ENCODE measurements at places on chromosomes 2 and 18. TPM values are rescaled to one million over a fixed set of nuclear protein-coding genes. Genes with fewer than 3 reads are reported as not detected.
A peak's percentile ranks its signal among the peaks of the same experiment; 100 is the strongest.

DNA sequence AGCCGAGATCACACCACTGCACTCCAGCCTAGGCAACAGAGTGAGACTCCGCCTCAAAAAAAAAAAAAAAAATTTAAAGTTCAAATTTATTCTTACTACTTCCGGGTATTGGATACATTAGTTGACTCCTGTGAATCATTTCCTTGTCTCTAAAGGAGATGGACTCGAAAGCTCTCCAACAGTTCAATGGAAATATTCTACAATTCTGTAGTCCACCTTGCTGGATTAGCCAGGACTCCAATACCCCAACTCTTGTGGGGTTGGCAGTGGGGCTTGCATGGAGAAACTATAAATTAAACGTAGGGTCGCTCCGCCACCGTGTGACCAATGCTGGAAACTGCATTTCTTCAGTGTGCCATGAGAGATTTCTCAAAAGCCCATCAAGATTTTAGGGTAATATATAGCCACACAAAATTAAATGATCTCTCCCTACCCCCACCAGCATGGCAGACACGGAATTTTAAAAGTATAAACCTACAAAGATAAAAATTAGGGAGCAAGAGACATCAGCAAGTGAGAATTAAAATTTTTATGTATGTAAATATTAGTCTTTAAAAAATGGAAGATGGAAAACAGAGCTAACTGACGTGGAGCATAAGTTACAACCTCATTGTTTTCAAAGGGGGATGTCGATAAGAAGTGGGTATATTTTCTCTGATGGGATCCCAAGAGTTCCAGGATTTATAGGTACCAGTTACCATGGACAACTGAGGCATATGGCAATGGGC lies 27.8 kb upstream of the GAREM2 start:
- no peak for DNase-seq

DNA sequence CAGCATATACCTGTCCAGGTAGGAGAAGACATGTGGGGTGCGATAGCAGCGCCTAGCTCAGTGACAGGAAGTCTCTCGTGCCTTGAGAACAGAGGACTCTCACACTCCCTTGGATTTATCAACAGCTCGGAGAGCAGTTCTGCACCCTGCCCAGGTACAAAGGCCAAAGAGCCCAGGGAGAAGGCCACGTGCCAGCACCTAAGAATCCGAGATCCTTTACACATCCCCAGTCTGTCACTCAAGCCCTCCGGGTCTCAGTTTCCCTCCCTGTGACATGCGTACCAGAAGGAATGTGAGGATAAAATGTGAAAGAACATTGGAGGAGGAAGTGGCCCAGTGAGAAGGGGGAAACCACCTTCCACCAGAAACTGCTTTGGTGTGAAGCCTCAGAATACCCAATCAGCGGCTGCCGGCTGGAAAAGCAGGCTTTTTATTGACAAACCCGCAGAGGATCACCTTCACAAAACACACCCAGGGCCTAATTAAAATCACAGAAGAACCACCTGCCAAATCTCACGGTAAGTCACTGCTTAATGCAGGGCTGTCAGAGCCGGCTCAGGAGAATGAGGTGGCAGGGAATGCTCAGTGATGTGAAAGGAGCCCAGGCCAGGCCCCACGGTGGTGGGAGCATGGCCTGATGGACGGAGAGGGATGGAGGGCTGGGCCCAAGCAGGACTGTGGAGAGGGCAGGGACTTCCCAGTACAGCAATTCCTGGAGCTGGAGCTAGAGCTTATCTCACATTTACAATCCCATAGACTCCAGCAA lies 66.3 kb downstream of the MYO5B start:
- no peak for DNase-seq

DNA sequence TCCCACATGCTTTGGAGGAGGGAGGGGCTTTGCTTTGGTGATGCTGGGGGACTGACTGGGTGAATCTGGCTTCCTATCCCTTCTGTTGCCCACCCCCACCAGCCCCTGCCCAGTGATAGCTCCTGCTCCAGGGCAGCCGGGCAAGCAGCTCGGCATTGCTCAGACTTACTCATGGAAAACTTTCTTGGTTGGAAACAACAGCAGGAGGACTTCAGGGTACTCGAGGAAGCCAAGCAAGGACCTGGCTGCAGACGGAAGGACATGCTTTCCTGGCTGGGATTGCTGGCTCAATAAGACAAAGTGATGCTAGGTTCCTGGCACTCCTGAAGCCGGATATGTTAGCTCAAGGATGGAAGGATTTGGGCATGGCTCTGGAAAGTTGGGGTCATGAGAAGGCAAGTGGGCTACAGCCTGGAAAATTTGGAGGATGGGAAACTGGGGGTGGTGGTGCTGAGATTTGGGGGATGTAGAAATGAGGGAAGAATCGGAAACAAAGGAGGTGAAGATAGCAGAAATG lies 3.1 kb downstream of the SPEG start:
- no peak for DNase-seq

DNA sequence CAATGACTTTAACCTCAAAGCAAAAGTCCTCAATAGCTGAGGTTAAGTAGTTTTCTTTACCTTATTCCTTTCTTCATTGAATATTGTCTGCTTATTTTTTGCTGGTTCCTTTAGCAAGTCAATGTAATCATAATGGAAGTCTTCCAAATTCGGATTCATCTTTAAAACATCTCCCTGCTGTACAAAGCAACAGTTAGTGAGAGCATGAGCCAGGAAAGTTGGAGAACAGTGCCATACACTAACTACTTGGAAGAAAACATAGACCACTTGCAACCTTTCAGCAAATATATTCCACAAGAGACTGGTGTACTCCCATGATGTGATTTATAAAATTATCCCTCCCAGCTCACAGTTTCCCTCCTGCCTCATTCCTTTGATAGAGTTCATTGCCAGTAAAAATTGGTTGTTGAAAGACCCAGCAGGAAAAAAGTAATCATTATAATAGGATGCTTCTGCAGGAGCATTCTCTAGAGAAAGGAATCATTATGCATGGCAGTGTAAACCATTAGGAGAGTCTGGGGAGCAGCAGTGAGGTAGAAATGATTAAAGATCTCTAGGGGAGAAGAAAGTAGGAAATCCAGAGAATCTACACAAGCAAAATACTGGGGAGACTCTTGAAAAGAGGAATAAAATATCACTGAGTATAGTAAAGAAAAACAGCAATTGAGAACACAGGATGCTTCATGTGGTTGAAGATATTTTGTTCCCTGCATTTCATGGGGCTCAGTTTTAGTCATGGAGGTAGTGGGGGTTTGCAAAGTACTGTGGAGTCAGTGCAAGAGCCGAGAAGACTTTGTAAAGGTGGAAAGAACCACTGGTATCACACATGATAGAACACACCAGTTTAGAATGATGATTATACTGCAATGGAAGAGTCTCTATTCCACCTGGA lies 38.6 kb upstream of the TTN start:
- DNase-seq, result no peak

DNA sequence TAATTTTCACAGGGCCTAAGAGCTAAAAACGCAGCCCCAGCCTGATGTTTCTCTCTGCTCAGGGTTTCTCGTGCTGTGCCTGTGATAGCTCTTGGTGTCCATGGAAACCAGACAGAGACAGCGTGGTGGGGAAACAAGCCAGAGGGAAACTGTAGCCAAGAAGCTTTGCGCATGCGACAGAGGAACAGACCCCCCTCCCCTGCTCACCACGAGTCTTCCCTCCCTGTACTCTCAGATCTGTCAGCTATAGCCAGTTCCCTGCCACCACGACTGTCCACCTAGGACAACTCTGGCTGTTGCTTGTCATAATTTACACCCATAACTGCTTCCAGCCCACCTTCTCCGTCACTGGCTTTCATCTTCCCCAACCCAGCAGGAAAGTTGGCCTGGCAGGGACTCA lies 13.2 kb upstream of the DNAJC27 start:
- no peak for DNase-seq

DNA sequence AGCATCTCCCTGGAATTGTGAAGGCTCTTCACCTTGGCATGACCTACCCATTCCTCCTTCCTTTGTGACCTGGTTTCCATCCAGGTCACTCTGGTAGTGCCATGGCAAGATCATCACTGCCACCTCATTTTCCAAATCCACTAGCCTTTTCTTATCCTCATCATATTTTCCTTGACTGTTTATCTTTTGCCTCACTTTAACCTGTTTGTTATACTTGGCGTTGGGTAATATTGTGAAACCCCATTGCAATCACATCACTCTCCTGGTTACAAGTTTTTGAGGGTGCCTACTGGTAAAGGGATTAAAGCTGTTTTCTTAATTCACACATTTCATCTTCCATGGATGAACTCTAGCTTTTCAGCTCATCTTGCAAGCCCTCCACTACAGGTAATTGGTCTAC lies 39.1 kb upstream of the IGFBP2 start:
- no peak for DNase-seq

DNA sequence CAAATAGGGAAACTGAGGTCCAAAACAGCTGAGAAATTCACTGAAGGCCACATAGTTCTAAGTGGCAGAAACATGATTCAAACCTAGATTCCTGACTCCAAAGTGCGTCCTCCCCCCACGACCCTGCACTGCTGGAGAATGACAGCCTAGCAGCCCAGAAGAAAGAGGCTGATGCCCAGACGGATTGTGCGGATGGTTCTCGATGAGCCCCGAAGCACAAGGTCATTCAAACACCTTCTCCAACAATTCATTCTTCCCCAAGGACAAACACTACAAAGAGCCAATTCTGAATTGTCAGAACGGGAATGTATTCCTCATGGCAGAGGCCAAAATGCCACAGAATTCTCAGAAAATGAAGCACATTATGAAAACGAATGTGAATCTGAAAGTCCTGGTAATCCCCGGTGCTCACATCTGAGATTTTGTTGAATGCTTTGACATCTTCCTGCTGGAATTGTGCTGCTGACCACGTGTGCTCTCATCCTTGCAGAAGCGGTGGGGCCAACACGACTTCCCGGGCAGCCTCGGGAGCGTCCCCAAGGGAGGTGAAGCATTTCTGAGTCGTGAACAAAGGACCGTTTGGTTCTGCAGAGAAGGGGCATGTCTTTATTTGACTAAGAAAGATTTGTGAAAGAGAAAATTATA lies 337.0 kb downstream of the EIPR1 start:
- DNase-seq, result peak; percentile 64

- DNase-seq, result no peak
Observed at GRCh38 chr2:40127890-40128557, 323.9 kb downstream of the SLC8A1 start.

DNA sequence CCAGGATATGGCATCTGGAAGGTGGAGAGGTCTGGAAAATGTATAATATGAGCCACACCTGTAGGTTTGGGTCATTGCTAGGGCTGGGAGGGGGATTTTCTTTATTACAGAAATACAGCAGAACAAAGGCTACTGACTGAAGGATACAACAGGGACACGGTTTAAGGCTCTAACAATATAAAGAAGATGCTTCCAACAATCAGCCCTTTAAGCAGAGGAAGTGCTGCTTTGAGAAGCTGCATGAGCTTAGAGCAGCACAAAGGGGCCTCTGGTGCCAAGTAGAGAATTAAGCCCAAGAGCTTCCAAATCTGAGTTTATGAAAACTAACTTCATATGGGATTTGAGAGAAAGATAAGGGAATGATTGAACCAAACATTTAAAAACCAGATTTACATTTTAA lies 174.5 kb upstream of the RMP24 start:
- DNase-seq, result no peak

DNA sequence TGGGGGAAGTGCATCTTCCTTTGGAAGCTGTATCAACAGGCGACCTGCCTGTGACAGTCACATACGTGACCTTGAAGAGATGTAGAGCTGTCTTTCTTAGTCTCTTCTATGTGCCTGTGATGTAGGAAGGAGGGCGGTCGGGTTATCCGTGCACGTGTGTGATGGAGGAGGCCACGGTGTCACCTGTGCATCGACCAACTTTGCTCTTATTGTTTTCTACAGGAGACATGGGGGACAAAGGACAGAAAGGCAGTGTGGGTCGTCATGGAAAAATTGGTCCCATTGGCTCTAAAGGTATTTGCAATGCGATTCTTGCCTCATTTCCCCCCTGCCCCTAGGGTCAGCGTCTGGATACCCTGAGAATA lies 20.7 kb upstream of the ALLC start:
- DNase-seq, result peak; percentile 64

- DNase-seq, result no peak
Observed at GRCh38 chr2:161421686-161422085, 5.6 kb downstream of the TBR1 start.

GRCh38 chr2:218961651-218962570 lies 2.4 kb downstream of the CDK5R2 start:
- DNase-seq, result no peak

DNA sequence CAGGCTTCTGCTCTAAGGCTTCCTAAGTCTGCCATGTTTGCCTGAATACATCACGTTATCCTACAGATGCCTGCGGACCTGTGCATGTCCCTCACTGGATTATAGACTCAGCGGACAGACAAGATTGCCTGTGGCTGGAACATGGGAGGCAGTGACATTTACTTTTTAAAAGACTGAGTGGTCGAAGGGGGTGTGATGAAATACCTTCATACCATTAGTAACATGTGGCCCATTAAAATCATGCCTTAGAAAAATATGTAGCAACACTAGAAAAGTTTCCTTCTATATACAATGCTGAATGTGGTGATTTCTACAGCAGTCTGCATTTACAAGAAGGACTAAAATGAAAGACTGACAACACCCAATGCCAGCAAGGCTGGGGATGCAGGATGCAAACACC lies 154.4 kb downstream of the ASB1 start:
- DNase-seq, result no peak

DNA sequence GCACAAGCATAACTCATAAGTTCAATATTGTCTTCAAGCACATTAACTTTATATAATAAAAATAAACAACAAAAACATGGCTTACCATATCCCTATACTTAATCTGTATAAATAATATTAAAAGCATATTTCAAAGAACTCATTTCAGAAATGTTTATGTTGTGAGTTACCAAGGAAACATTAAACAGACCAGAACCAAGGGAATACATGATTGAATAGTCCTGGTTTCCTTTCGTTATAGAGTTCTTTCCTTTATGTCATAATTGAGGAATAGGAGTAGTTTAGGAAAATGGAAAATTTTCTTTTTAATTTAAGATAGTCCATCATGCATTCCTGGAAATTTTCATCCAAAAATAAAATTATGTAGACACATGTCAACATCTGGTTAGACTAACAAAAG lies 343.0 kb downstream of the ERBB4 start:
- no peak for DNase-seq

- DNase-seq, result no peak
Observed at GRCh38 chr2:24883946-24884345, 36.1 kb downstream of the ADCY3 start.

GRCh38 chr18:56460581-56460980 lies 177.8 kb downstream of the TXNL1 start:
- DNase-seq, result no peak

DNA sequence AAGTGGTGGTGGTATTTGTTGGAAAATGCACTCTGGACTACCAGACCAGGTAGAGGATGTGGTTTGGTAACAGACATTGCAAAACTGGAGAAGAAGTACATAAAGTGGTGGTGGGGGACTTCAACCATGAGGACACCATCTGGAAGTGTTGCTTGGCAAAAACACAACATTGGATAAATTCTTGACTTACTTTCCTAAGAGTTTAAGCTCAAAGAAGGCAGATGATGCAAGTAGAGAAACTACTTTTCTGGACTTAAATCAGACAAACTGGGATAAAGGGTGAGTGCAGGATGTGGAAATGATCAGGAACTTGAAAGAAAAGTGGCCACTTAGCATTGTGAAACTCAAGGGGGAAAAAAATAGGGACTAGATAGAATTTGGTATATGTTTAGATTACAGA lies 487.4 kb downstream of the ZEB2 start:
- no peak for DNase-seq

The ABCB11 gene
- not detected for total RNA-seq

The HJURP gene
- 7.9 TPM for total RNA-seq

The MRPL44 gene
- total RNA-seq, result 24.8 TPM

The CCL20 gene
- total RNA-seq, result not detected

The CD226 gene
- 0.46 TPM for total RNA-seq

The CPO gene
- total RNA-seq, result not detected

All from osteocyte (in vitro differentiated cells).